ENCODE measurements at places on chromosomes 7 and 10.

GRCh38 chr7:49513911-49514310 is 259.5 kb upstream of the VWC2 start:
- DNase-seq = no peak

DNA sequence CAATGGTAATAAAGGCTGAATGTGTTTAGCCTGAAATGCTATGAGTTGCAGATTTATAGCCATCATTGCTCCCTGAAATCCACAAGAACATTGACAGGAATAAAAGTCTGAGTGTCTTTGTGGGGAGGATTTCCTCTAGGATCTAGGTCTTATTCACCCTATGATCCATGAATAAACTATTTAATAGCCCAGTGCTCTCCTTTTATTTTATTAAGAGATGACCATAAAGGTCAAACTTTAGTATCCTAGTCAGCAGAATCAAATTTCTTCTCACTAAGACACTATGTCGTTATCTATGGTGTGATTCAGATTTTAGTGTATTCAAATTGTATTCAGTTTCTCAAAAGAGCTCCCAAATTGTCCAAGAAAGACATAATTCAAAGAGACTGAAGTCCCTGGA is 67.8 kb upstream of the AKR1E2 start:
- DNase-seq = no peak

- no peak for DNase-seq
Observed at GRCh38 chr10:11150879-11151415, 133.3 kb downstream of the CELF2 start.

GRCh38 chr10:123597676-123598075 is 68.5 kb upstream of the GPR26 start:
- DNase-seq = peak; percentile 52

DNA sequence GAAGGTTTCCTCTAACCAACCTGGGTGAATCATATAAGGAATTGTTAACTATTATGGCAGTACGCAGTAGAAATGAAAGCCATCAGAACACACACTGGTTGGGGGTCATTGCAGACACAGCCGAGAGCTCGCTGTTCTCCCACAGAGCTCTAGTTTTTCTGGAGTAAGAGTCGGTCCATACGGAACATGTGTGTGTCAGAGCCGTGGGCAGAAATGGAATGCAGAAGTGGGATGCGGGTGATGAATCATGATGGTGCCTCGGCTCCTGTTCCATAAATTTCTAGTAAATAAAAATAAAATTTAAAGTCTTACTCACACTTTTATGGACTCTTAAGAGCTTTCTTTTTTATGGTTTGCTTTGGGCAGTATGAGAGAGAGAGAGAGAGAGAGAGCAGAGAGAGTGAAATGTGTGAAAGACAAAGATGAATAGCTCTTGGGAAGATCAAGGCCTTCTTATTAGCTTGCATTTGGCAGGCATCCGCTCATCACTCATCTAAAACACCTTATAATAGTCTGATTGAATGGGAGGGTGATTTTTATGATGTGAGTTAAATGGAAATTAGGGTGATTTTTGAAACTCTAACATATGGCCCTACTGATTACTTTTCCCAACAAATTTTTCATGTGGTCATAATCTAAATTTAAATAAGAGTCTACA is 98.8 kb upstream of the PFKP start:
- no peak for DNase-seq

DNA sequence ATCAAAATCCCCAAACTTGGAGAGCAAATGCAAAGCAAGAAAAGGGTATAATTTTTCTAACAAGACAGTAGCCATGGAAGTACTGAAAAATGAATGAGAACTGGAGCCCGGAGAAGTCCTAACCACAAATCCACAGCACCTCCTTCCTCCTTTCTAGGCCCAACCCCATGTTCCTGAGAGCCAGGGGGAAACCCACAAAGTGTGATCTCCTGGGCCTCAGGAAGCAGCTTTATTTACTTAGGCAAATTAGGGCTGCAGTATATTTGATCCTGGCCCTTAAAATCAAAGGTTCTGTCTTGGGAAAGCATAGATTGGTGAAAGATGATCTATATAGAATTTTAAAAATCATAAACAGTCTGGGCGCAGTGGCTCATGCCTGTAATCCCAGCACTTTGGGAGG is 103.0 kb downstream of the DOCK4 start:
- no peak for DNase-seq

GRCh38 chr10:85995791-85996190 is 370.8 kb downstream of the GRID1 start:
- no peak for DNase-seq

GRCh38 chr7:87473986-87474385 is 1.5 kb downstream of the ABCB4 start:
- no peak for DNase-seq

DNA sequence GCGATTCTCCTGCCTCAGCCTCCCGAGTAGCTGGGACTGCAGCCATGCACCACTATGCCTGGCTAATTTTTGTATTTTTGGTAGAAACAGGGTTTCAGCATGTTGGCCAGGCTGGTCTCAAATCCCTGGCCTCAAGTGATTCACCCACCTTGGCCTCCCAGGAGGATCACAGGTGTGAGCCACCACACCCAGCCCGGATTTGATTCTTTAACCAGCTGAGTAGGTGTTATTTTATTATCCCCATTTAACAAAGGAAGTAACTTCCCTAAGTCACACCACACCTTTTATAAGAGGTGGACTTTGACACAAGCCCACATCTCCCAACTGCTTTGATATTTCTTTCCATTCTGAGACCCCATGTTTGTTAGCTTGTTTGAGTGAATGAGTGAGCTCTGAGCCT is 25.0 kb downstream of the SLC25A28 start:
- DNase-seq = no peak

DNA sequence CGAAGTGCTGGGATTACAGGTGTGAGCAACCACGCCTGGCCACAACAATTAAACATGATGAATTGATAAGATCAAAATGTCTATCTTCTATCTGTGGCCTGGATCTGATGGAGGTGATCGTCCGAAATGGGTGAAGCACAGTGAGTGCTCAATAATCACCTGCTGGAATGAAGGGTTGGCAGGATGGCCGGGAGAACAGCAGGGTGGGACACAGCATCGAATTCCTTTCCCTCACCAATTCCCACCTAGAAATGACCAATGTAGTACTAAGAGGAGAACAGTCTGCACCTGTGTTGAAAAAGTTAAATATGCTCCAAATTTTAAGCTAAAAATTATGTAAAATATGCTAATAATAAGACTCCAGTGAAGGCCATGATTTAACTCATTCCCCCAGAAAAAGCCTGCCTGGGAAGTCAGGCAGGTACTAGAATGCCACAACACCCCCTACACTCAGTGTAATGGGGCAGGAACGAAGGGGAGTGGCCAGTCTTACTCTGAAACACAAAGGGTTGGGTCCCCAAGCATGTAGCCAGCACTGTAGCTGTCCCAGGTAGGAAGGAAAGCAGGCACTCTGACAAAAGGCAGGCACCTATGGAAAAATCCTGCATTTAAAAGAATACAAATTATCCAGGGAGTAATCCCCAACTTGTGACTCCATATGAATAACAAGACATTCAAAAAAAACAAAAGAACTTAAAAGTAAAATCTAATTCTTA is 110.3 kb downstream of the VPS41 start:
- no peak for DNase-seq

DNA sequence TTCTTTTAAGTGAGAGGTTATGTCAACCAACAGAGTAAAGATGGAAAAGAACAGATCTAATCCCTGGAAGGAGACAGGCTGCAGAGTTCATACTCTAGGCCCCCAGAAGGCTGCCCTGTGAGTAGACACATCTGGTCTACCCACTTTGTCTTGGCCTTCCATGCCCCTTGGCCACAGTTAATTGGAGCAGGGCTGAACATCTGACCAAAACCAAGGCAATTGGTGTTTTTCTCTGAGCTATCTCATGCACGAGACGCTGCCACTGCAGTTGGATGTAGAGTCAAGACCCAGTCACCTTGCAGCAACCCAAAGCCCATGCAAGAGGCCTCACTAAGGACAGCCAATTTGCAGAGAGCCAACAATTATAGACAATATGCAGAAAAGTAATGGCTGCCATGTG is 9.0 kb downstream of the MYOF start:
- DNase-seq = no peak

GRCh38 chr10:670990-671389 is 18.5 kb downstream of the DIP2C start:
- DNase-seq = no peak

DNA sequence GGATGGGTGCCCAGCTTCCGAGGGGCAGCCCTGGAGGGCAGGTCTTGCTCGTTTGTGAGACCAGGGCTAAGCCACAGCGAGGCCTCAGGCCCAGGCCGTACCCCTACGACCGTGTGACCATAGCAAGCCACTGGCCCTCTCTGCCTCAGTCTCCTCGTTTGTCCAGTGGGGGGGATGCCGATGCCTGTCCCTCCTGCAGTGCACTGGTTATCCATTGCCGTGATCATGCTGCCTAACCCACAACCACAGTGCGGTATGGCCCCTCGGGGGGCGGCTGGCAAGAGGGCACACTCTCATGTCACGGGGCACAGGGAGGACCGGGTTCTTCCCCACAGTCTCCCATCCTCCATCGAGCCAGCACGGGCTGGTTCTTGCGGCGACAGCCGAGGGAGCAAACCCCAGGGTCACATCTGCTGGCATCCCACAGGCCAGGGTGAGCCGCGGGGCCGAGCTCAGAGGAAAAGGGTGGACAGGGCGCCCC is 80.5 kb downstream of the ELFN1 start:
- DNase-seq = no peak

GRCh38 chr7:17058568-17058967 is 176.8 kb upstream of the AGR3 start:
- DNase-seq = no peak

DNA sequence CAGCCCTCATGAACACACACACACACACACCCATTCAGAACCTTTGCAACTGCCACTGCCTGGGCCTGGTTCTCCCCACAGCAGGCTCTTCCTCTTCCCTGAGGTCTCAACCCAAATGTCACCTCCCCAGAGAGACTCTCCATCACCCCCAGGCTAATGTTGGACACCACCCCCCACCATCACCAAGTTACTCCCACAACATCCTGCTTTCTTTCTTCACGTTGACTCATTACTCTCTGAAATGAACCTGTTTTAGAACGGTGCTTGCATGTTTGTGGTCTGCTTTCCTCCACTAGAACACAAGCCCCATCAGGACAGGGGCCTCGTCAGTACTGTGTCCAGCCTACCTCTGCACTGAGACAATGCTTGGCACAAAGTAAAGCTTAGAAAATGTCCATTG is 16.0 kb downstream of the AFAP1L2 start:
- no peak for DNase-seq

DNA sequence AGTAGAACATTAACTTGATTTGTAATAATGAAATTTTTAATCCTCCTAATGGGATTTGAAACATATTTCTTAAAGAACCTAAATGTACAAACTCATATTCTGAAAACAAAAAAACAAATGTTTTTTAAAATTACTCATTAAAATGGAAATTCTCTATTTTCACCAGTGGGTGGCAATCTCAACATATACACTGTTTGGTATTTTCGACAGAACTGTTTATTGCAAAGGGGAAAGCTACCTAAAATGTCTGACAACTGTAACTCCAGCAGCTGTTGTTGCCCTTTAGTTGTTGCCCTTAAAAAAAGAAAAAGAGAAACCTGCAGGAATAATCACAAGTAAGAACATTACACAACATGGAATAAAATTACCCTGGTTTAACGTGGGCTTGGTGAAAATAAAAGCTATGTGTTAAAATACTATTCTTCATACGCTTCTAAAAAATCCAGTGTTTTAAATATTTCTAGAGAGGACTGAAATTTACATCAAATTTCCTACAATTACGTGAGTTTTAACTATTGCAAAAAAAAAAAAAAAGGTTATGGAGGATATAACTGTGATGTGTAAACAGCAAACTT is 54.5 kb downstream of the COL1A2 start:
- no peak for DNase-seq

- DNase-seq = no peak
Observed at GRCh38 chr10:615583-616152, 73.8 kb downstream of the DIP2C start.

DNA sequence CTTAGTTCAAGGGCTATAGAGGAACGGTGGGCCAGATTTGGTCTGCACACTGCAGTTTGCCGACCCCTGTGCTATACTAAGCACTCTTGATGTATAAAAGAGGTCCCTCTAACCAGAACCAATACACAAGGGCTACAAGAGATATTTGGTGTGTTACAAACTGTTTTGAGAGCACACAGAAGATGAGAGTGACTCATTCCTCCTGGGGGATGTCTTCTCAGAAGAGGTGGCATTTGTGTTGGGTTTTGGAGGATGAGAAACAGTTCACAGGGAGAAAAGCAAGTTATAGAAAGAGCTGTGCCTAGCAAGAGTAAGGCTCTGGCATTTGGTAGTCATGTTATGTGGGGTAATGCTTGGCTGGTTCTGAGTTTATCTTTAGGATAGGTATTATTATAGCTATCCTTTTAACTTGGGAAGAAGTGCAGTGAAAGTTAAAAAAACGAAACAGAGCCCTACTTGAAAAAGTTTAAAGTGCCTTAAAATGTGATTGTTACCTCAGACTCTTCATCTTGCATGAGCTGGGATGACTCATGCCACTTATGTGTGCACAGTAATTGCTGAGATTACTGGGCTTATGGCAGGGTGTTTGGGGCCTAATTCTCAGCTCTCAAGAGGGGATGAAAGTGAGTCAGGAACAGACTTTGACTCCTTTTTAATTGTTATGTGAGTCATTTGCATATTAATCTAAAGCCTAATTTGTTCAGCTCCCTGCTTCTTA is 160.4 kb downstream of the KIF20B start:
- no peak for DNase-seq

DNA sequence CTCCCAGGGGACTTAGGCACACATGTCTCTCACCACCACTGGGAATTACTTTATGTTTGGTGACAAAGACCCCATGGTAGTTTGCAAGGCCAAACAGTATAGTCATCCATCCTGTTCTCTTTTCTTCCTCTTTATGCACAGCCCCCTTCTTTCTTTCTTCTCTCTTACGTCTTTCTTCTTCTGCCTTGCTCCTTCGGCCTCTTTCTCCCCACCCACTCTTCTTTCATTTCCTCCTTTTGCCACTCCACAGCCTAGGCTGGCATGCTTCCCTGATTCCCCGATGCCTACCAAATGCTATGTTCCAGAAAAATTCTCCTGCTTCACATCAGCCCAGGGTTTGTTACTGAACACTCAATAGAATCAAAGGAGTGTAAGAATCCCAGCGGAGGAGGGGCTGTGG is 62.4 kb upstream of the MKLN1 start:
- DNase-seq = no peak

GRCh38 chr7:141290973-141291372 is 217.1 kb downstream of the TMEM178B start:
- no peak for DNase-seq

DNA sequence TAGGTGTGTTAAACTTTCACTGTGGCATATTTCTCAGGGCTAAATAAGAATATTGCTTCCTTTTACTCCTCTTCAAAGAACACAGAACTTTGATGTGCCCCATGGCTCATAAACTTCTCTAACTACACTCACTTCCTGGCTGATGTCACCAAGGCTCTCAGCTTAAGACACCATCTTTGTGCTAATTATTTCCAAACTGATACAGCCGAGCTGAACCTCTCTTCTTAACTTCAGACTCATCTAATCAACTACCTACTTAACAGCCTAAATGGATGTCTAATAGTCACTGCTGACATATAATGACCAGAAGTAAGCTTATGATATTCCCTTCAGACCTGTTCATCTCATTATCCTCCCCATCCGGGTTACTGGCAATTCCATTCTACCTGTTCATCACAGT is 3.6 kb downstream of the C10orf67 start:
- DNase-seq = no peak

- DNase-seq = no peak
Observed at GRCh38 chr10:22704942-22705341, 9.4 kb downstream of the PIP4K2A start.

GRCh38 chr10:108411206-108411605 is 1246.7 kb upstream of the SORCS1 start:
- DNase-seq = no peak

Data from vagina (tissue), 2 donors.